Stimulated activated CD4-positive, alpha-beta T cell treated with anti-CD3 and anti-CD28 coated beads, Interleukin-15, amount 100 ng/mL, for 1 hour (primary cell): ENCODE measurements at places on chromosomes 16 and 17.

- no peak for DNase-seq
These were observed 27.3 kb upstream of the SMG1 start for GRCh38 chr16:18953547-18953946.

DNA sequence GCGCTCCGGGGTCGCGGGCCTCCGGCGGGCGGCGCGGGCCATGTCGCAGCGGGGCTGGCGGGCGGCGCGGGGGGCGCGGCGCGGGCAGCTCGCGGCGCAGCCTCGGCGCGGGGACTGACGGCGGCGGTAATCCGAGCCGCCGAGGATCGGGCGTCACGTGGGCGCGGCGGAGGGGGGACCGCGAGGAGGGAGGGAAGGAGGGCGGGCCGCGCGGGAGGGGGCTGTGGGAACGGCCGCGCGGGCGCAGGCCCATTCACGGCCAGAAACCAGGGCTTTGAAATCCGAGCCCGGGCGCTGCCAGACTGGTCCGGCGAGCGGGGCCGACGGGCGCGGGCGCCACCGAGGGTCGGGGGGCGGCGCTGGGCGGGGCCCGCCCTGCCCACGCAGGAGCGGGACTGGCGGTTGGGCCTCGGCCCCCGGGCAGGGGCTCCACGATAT lies at the start of gene MTSS2:
Gene MTSS2 (minus strand): TSS at position 116 of the 438 bp plus-strand sequence. CDS start 262 bp downstream, outside the sequence.
- DNase-seq, result no peak

GRCh38 chr17:39621523-39622379 lies 5.0 kb upstream of the PPP1R1B start:
- peak; percentile 80 for DNase-seq

DNA sequence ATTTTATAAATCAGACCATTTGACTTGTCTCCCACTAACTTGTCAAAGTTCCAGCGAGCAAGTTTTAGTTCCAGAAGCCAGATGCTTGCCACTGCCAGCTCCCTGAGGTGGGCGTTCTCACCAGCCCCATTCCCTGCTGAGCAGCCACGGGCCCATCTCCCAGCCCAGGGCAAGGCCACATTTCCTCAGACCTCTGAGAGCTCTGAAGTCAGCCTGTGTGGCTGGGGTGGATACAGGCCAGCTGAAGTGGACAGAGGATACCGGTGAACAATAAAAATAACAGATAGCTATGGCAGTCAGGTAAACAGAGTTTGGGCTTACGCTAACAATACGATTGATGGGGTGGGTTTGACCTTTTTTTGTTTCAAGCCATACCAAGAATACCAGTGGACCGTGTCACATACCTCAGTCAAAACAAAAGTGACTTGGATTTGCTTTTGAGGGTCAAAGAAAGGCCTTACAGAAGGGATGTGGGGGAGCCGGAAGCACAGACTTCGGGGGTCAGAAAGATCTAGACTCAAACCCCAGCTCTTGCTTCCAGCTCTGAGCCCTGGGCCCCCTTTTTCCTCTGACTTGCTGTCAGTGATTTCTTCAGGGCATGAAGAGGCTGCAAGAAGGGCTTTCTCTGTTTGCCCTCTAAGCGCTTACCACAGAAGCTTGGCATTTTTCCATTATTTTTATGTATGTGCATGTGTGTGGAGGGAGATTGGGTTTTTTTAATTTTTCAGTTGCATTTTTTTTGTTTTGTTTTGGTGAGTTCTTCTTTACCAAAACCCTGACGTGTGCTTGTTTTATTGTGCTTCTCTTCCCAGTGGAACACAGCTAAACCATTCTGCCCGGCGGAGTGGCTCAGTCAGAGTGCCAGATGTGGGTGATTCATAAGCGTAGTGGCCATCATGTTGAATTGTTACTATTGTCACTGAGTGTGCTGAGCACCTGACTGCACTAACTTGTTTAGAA lies 109.9 kb downstream of the GNAO1 start:
- DNase-seq, result no peak
